ENCODE measurements at places on chromosomes 2 and 18.

- no peak for DNase-seq
These were observed 417.9 kb downstream of the CDH7 start for GRCh38 chr18:66168685-66169235.

DNA sequence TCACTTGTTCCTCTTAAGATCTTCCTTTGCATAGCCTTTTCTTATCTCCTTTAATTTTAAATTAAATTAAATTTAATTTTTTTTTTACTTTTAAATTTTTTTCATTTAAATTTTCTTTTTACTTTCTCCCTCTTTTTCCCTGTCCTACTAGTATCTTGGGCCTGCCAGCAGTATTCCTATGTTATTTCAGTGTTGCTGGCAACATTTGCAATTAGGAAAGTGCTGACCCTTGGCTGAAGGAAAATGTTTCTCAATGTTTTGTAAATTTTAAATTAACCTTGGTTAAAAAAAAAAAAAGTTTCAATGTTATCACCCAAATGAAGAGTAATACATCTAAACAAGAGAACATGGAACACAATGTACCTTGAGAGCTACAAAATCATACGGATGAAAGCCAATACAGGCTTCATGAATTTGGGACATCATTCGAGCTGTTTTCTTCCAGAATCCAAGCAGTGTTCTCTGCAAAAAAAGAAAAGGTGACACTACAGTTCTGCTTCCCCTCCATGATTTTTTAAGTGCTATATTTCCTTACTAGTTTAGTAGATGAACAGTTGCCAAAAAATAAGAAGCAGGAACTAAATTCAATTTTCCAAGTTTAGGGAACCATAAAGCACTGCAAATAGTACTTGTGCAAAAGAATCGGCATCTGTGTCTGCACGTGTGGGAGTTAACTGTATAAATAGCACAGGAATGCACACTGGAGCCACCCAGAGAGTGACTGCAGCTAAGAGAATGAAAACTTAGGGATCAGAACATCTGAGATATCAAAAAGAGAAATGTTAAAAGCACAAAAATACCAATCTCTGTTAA is 55.8 kb downstream of the ICA1L start:
- no peak for DNase-seq

DNA sequence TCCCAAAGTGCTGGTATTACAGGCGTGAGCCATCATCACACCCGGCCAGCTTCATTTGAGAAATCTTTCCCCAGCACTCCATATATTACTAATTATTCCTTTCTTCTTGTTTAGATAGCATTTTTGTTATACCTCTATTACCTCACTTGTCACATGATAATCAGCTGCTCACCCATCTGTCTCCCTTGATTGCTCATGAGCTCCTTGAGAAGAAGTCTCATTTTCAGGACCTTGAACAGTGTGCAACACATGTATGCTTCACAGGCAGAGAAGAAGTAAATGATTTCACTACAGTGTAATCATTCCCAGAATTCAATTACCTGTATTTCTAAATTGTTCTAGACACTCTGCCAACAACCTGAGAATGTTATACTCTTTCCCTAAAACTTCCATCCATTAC is 6.2 kb downstream of the PAIP2B start:
- peak; percentile 19 for DNase-seq

- no peak for DNase-seq
These were observed 148.1 kb upstream of the HS6ST1 start for GRCh38 chr2:128466776-128467175.
